ENCODE measurements at places on chromosomes 7 and 10.

- DNase-seq: no peak
Measured at GRCh38 chr7:27424231-27424630, 181.6 kb downstream of the EVX1 start.

DNA sequence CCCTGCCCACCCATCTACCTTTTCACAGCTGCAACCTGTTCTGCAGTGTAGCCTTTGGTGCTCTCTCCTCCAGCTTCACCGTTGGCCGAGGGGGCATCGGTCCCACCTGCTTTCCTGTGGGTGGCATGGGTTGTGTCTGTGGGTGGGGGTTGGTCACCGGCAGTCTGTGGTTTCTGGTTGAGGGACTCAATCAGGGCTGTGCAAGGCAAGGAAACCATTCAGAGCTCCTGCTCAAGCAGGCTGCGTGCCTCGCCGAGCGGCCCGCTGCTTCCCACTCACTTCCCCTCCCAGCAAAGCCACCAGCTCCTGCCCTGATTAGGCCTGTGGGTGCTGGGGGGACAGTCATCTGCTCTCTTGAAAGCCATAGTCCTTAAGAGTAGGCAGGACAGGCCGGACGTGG is 9.8 kb downstream of the DNAJB12 start:
- DNase-seq: peak; percentile 68

- no peak for DNase-seq
Measured at GRCh38 chr10:72298592-72299519, 25.1 kb downstream of the DDIT4 start.

- no peak for DNase-seq
Measured at GRCh38 chr7:92767437-92767836, 68.9 kb downstream of the CDK6 start.

- DNase-seq: no peak
Measured at GRCh38 chr7:79308192-79308591, 145.3 kb downstream of the MAGI2 start.

GRCh38 chr7:57203161-57203791 is 71.0 kb upstream of the ZNF479 start:
- no peak for DNase-seq

DNA sequence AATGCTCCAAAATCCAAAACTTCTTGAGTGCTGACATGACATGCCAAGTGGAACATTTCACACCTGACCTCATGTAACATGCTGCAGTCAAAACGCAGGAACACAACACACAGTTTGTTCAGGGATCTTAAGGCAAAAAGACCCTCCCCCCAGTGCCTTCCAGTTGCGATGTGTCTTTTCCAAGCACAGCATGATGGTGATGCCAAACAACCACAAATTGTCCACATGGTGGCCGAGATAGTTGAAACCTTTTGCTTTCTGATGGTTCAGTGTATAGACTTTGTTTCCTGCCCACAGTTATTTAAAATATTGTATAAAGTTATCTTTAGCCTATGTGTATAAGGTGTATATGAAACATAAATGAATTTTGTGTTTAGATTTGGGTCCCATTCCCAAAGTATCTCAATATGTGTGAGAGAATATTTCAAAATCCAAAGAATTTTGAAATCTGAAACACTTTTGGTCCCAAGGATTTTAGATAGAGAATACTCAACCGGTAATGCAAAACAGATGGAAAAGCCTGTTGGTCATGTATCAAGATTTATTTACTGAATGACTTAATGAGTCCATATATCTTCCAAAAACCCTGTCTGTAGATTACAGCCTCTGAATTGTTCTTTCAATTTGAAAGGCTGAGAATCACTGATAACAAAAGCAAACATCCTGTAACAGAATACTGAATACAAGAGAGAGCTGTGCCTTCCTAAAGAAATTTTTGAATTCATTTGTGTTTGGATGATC is 93.4 kb upstream of the OIT3 start:
- no peak for DNase-seq

DNA sequence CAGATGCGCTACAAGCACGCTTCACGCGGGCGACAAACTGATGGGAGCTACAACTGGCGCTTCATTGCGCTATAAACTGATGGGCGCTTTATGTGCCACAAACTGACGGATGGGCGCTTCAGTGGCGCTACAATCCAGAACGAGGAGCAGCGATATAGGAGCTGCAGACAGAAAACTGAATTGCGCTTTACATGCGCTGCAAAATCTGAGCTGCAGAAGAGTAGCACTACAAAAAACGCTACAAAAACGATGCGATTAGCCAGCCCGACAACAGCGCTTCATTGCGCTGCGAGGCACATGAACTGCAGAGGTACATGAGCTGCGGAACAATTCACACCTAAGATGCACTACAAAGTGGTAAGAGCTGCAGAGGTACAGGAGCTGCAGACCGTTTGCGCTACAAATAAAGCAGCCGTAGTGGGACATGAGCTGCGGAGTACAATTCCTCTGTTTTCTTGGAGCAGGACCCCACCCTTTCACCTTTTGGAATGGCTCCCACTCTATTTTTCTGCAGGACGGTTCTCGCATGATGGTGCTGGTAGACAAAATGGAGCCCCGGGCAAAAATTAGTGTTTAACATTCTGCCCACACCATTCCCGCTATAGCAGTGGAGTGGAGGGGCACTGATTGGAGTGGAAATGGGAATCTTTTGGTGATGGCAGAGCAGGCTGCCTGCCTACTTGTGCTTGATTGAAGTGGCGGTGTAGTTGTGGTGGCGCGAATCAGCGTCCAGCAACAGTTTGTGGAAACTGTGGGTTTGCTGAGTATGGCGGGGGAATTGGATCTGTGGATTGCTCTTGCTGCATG is 1.2 kb upstream of the SGCE start:
- peak; percentile 64 for DNase-seq

All from activated CD8-positive, alpha-beta memory T cell treated with anti-CD3 and anti-CD28 coated beads for 24 hours (primary cell).